ENCODE measurements at places on chromosomes 5 and 9.

DNA sequence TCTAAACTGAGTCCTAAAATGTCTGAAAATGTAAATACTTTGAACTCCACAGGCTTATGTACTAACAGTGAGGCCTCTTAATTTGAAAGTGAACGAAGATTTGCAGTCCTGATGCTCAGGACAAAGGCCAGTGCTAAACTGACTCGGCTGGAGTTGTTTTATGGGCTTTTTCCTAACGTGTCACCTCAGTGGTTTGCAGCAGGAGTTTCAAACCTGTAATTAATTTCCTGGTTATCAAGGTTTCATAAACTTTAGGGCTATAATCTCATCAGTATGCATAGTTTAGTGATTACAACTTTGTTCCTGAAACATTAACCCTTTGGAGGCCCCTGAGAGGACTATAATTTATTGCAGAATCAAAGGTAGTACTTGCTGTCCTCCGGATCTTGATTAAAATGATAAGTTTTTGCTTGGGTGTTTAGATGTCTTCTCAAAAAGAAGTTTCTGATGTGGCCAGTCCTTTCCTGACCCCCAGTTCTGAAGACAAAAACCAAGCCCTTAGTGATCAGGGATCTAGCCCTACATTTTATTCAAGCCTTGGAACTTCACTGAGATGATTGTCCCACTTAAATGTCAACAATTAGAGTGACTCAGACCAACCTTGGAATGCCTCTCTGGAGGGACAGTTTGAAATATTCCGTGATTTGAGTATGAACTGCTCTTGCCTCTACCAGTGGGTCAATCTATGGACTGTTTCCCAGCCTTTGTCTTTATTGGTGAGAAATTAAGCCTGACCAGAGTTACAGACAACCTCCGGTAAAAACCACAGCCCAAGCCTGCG lies 11.1 kb upstream of the S100Z start:
- no peak for DNase-seq

DNA sequence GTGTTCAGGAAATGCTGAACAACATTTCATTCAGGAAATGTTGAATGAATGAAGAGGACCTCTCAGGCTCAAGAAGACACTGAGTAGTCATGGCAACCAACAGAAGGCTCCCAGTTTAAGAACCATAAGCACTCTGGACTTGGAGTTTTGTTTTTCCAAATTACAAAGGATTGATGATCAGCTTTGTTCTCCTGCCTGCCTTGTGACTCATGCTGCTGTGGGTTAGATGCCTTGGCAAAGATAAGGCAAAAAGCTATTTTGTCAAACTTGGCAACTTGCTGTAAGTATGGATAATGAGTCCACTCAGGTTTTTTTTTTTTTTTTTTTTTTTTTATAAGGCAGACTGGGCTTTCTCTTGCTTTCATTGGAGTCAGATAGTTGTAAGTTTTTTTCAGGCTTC lies 365.0 kb downstream of the TMEM232 start:
- DNase-seq, result no peak

- no peak for DNase-seq
These were observed 80.6 kb downstream of the SH3PXD2B start for GRCh38 chr5:172373680-172374079.

DNA sequence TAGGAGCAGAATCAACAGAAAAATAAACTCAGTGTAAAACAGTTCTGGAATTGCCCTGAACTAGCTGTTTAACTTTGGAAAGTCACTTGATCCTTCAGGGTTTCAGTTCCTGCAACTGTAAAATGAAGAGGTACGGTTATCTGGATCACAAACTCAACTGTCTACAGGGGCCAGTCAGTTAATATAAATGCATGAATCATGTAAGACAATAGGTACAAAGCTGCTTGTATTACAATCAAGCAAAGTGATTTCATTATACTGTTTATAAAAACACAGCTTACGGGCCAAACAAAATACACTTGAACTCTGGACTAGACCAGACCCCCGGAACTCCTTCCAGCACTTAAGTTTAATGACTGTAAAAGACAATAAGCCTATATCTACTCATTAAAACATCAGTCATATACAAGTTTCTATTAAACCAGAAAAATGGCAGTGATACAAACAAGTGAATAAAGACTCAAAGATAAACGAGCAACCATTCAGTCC lies 73.0 kb downstream of the MRPS27 start:
- DNase-seq, result no peak

DNA sequence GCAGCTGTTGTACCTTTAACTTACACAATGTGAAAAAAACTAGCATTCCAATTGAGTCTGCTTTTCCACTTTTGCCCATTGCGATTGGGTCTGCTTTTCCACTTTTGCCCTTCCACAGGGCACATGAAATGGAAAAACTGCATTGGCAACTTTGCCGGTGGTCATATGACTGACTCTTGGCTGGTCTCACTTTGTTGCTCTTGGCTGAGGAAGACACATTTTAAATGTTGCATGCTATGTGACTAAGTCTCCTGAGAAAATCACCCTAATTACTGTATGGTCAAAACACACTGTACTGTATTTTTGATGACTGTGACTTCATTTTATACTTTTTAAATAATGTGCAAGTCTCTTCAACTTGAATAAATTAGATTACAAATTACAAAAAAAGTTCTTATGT lies 1.6 kb upstream of the OXCT1 start:
- no peak for DNase-seq

DNA sequence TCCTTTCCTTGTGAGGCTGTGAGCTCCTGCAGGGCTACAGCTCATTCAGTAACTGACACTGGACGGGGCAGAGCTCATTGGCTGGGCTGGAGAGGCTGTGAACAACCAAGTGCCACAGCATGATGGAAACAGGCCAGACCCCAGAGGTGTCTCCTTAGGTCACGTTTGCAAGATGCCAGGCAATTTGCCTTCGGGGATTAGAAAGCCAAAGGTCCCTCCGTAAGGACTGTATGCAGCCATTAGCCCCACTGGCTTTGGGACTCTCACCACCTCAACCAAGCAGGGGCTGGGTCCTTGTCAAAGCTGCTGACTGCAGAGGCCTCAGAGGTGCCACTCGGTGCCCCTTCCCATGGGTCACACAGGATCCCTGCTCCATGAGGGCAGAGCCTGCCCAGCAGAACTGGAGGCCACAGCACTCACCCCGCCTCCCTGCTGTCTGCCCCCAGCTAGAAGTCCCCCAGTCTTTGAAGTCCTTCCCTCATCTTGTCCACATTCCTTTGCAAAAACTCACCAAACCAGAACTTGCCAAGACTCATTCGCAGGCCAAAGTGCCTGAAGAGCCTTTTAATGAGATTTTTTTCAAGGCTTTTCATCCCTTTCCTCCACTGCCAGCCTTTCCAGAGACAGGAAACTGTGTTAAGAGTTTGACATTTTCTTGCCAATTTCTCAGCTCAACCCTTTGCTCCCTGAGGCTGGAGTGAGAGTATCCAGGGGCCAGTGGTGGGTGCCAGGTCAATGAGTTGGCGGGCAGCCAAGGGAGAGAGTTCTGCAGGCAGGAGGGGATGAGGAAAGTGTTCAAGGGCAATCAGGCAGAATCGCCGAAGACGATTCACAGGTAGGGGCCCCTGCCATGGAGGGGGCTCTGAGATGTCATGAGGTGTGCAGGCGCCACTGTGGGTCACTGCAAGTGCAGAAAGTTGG lies 39.7 kb upstream of the SLC25A51 start:
- no peak for DNase-seq

DNA sequence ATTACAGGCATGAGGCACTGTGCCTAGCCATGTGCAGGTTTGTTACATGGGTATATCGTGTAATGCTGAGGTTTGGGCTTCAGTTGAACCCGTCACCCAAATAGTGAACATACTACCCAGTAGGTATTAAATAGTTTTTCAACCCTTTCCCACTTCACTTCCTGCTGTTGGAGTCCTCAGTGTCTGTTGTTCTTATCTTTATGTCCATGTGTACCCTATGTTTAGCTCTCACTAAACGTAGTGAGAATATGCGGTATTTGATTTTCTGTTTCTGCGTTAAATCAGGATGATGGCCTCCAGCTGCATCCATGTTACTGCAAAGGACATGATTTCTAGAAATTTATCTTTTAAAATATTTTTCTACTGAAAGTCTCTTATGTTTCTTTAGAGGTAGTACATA lies 17.8 kb downstream of the MTREX start:
- no peak for DNase-seq

DNA sequence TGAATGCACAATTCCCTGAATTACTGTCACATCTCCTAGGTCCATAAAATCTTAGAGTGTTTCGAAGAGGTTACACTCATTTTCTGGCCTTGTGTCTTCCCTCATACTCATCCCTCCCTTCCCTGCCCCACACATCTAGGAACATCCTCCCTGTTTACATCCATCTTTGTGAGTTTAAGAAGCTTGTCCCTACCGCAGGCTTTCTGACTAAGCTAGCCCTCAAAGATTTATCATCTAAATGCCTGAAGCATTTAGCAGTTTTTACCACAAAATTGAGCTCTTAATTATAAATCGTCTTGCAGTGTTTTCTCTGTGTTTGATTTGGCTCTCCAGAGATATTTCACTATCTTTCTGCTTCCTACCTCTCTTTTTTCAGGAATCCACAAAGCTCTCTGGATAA lies 374.8 kb downstream of the KIAA0825 start:
- no peak for DNase-seq

GRCh38 chr5:130323804-130324454 lies 419.7 kb downstream of the CHSY3 start:
- no peak for DNase-seq

GRCh38 chr9:108515856-108516255 lies 339.9 kb downstream of the ACTL7B start:
- no peak for DNase-seq

- DNase-seq, result no peak
These were observed 155.1 kb upstream of the SMIM23 start for GRCh38 chr5:171630350-171631065.

- no peak for DNase-seq
These were observed 818.2 kb downstream of the TLR4 start for GRCh38 chr9:118522093-118523028.
